ENCODE measurements at places on chromosomes 16 and 17. TPM values are rescaled to one million over a fixed set of nuclear protein-coding genes. Genes with fewer than 3 reads are reported as not detected.

NT5C3B gene
- total RNA-seq, result 34.7 TPM

KRTAP4-9 gene
- total RNA-seq, result not detected

CIAPIN1 gene
- total RNA-seq, result 51.5 TPM

MT1F gene
- 8.8 TPM for total RNA-seq

TRPV3 gene
- 0.58 TPM for total RNA-seq

FLYWCH2 gene
- 22.1 TPM for total RNA-seq

NHERF2 gene
- 349 TPM for total RNA-seq

GNGT2 gene
- total RNA-seq, result 3.6 TPM

CEP112 gene
- total RNA-seq, result 23.8 TPM

SOX9 gene
- total RNA-seq, result 9.6 TPM

ITGA2B gene
- total RNA-seq, result 6.7 TPM

FCSK gene
- 20.4 TPM for total RNA-seq

IGF2BP1 gene
- 0.26 TPM for total RNA-seq

CCL17 gene
- total RNA-seq, result 1.1 TPM

LGALS9B gene
- 0.20 TPM for total RNA-seq

CHAD gene
- 0.21 TPM for total RNA-seq

CEP20 gene
- 26.2 TPM for total RNA-seq

TBC1D26 gene
- total RNA-seq, result not detected

CES4A gene
- total RNA-seq, result 14.3 TPM

MYH1 gene
- 0.20 TPM for total RNA-seq

MYCBPAP gene
- 1.4 TPM for total RNA-seq

SHISA9 gene
- 0.03 TPM for total RNA-seq

USH1G gene
- not detected for total RNA-seq

MAPT gene
- total RNA-seq, result 0.99 TPM

TACO1 gene
- total RNA-seq, result 18.5 TPM

CIITA gene
- total RNA-seq, result 38.1 TPM

CD300E gene
- total RNA-seq, result 3.2 TPM

CD300LB gene
- 0.58 TPM for total RNA-seq

PNMT gene
- total RNA-seq, result 0.38 TPM

ASPA gene
- total RNA-seq, result 6.5 TPM

KRTAP4-4 gene
- not detected for total RNA-seq

TNS4 gene
- 0.23 TPM for total RNA-seq

CASKIN1 gene
- total RNA-seq, result 0.06 TPM

SULT1A2 gene
- total RNA-seq, result 16.6 TPM

NOD2 gene
- total RNA-seq, result 15.2 TPM

KCNJ18 gene
- not detected for total RNA-seq

AANAT gene
- total RNA-seq, result not detected

IRX3 gene
- total RNA-seq, result 40.7 TPM

MRM3 gene
- total RNA-seq, result 14.2 TPM

PSMB3 gene
- 191 TPM for total RNA-seq

ABCC12 gene
- total RNA-seq, result not detected

CD300LG gene
- 7.1 TPM for total RNA-seq

KRTAP2-1 gene
- not detected for total RNA-seq

MIEN1 gene
- 45.6 TPM for total RNA-seq

TNFRSF13B gene
- total RNA-seq, result 0.79 TPM

All from left lung (tissue), 14 donors.